ENCODE measurements at places on chromosomes 6 and 20. TPM values are rescaled to one million over a fixed set of nuclear protein-coding genes. Genes with fewer than 3 reads are reported as not detected.

DNA sequence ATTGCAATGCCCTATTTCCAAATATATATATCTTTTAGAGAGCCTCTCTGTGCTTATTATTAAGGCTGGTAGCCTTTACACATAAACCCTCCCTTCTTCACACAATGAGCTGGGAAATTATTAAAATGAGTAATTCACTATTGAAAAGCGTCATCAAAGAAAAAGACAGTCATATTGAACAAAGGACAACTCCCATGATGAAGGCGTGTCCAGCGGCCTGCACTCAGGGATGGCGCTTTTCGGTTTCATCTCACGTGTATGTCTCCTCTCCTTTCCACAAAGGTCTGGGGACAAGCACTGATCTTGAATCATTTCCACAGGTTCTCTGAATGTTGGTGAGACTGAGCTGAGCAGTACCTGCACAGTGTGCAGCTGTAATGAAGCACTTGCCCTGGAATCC, 3.5 kb downstream of the SERPINB9 start:
- DNase-seq, result no peak

DNA sequence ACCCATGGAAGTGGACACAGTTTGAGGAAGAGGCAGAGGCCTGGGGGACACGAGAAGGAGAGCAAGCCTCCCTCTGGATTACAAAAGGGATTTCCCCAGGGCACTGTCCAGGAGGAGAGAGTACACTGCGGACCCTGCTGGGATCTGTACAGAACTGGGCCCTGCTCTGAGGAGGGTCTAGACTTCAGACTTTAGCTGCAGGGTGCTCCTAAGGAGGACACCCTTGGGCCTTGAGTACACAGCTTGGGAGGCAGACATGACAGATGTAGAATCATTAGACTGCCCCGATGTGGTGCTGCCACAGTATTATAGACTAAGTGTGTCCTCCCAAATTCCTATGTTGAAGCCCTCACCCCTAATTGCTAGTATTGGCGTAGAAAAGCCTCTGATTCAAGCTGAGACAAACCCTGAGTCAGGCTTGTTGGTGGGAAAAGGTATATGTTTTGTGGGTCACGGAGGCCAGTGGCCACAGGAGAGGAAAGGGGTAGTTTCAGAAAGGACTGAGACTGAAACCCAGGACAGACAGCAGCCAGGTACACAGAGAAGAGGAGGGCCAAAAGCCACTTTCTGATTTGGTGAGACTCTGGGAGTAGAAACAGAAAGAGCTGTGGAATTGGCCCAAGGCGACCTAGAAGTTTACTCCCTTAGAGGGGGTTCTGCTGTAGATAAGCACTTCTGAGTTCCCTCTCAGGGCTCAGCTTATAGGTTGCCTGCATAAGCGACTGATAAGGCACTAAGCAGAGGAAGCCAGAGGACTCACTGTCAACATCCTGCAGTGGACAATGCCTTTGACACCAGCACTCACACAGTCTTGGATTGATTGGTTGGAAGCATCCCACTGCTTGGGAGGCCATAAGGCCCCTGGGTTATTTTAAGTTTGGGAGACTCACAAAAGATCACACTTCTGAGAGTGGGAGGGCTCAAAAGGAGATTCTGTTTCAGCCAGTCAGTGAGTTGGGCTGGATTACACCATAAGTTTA, 16.5 kb upstream of the SH3BGRL2 start:
- no peak for DNase-seq

- peak; percentile 54 for DNase-seq
Measured at GRCh38 chr6:4017058-4017739, 61.7 kb downstream of the FAM217A start.

DNA sequence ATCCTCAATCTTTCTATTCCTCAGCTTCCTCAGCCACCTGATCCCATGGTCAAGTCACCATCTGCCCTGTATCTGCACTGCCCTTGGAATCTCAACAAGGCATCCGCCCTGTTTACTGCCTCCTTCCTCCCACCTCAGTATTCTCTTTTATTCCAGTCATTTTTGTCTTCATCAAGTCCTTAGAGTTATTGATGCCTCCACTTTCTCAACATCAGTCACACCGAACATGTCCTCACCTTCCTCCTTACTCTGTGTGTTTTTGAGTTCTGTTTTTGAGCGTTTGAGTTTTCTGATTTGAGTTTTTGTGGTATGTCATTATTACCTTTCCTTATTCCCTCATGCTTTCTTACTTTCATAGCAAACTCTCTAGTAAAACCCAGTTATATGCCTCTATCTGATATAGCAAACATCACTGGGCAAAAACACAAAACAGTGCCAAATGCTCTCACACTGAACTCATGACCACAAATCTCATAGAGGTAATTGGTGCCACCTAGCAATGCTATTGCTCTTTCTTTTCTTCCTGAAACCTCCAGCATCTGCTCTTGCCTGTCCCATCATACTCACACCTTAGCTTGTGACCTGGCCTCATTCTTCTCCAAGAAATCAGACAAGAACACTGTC, 11.8 kb upstream of the GNRH2 start:
- no peak for DNase-seq

DNA sequence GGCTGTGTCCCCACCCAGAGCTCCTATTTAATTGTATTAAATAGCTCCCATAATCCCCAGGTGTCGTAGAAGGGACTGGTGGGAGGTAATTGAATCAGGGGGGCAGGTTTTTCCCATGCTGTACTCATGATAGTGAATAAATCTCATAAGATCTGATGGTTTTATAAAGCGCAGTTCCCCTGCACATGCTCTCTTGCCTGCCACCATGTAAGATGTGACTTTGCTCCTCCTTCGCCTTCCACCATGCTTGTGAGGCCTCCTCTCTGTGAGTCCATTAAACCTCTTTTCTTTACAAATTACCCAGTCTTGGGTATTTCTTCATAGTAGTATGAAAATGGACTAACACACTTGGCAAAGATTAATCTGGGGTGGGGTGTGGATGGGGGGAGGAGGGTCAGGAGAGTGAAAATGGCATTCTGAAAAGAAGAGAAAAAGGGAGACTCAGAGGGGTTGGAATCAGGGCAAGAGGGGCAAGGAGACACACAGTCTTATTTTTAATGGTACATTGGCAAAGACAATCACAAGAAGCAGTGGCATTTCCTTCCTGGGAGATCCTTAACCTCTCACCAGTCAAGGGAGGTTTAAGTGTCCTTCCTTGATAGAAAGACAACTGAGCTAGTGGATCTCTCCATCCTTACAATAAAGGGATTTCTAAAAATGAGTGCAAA, 37.5 kb upstream of the NOX3 start:
- DNase-seq, result no peak

DNA sequence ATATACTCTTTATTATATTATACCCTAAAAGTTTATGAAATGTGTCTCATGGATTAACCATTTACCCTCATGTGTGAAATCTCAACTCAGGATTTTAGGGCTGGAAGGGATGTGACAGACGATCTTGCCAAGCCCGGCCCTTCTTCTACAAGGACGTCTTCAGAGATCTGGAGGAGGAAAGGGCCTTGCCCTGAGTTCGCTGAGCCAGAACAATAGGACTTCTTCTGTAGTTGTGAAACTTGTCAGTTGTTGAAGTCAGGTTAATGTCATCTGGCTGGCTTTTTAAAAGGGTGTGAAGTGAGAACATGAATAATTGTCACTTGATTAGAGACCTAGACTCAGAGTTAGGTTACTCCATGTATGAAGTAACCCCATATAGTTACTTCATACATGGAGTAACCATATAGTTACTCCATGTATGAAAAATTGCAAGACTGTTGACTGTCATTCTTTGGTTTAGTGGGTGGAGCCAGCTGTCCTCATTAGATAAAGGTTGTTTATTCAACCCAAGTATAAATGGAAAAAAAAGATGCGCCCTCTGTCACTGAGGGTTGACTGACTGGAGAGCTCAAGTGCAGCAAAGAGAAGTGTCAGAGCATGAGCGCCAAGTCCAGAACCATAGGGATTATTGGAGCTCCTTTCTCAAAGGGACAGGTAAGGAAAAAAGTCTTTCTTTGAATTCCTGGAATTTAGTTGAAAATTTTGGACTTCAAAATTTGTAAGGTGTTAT, at the start of gene ARG1:
Gene ARG1 (plus strand): TSS at position 541 of the 730 bp plus-strand sequence. CDS start 57 bp downstream, at position 598.
- no peak for DNase-seq

GRCh38 chr20:60630609-60631008, 621.5 kb upstream of the CDH4 start:
- no peak for DNase-seq

DNA sequence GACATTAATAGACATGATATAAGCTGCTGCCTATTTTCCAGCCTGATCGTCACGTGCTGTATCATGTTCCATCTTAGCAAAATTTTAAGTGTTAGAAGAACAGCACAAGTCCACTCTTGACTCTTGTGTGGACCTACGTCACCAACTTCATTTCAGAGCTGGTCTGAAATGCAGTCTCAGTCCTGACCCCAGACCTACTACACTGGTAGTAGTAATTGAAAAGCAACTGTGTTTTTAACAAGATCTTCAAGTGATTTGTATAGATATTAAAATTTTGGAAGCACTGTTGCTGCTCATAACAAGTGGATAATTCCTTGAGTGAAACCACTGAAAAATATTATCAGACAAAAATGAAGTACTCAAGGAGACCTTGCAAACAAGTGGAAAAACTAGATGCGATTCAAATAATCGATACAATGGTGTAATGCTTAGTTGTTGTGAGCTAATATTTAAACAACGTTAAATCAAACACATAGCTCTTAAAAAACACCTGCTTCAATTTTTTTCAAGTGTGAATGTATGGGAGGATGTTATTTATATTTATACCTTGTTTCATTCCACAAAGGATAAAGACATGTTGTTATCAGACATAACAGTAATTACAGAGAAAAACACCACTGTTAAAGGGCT, 110.9 kb upstream of the JAG1 start:
- DNase-seq, result no peak

- no peak for DNase-seq
Measured at GRCh38 chr6:29490552-29490951, 2.8 kb upstream of the MAS1L start.

DNA sequence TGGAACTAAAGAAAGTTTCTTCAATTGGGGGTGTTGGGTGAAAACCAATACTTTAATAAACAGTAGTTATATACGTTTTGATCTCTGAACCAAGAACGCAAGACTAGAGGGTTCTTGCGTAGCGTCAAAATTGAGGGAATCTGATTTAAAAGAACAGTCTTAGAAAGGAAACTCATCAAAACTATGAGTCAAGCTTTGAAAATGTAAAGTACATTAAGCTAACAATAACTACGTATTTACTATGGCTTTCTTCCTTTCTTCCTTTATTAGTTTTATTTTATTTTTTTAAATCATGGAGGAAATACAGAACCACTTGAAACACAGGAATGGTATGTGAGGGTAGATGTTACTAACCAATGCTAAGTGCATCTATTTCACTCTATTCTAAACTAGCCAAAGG, 287.0 kb upstream of the RSPO3 start:
- no peak for DNase-seq

CALHM5 gene
- 0.91 TPM for polyA plus RNA-seq
